ENCODE measurements at places on chromosomes 3 and 15. TPM values are rescaled to one million over a fixed set of nuclear protein-coding genes. Genes with fewer than 3 reads are reported as not detected.
A peak's percentile ranks its signal among the peaks of the same experiment; 100 is the strongest.

DNA sequence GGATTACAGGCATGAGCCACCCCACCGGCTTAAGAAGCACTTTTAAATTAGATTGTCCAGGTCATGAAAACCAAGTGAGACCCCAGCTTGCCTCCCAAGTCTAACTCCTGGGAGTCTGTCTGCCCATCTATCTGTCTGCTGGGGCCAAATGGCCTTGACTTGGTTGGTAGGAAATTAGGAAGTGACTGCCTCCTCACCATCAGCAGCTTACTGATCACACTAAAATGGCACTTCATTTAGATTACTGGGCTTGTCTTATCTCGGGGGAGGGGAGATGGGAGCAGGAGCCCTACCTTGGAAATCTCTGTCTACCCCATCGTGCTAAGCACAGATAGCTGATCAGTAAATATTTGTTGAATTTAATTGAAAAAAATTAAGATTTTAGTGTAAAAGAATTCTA is 5.6 kb upstream of the LRRC2 start:
- peak; percentile 35 for DNase-seq
- no peaks in the 10 kb centered on the region for H3K36me3 ChIP-seq
- H3K4me3 ChIP-seq, result no peak overlapping the region
- peaks cover 15% of the 10 kb centered on the region for H3K27me3 ChIP-seq

GRCh38 chr3:66419036-66419435 is 81.8 kb downstream of the LRIG1 start:
- H3K36me3 ChIP-seq, result no peaks in the 10 kb centered on the region
- H3K4me1 ChIP-seq, result peaks cover 12% of the 10 kb centered on the region
- no peak overlapping the region for H3K4me3 ChIP-seq
- no peak overlapping the region for H3K27ac ChIP-seq

DNA sequence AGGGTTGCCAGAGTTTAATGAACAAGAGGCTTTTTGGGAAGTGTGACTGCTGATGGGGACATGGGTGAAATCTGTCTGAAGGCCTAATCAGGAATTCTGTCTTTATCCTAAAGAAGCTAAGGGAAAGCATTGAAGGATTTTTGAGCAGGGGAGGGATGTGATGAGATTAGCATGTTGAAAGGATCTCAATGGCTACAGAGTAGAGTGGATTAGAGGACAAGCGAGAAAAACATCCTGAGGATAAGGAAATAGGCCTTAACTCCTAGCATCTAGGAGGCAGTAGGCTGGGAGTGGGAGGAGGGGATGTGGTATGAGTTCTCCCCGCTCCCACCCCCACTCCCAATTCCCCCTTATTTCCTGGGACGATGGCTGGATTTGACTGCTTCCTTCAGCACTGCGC is 35.1 kb upstream of the SNTN start:
- no peak for DNase-seq
- peaks cover 5% of the 10 kb centered on the region for H3K27me3 ChIP-seq
- H3K4me1 ChIP-seq, result peaks cover 8% of the 10 kb centered on the region
- H3K27ac ChIP-seq, result no peak overlapping the region

DNA sequence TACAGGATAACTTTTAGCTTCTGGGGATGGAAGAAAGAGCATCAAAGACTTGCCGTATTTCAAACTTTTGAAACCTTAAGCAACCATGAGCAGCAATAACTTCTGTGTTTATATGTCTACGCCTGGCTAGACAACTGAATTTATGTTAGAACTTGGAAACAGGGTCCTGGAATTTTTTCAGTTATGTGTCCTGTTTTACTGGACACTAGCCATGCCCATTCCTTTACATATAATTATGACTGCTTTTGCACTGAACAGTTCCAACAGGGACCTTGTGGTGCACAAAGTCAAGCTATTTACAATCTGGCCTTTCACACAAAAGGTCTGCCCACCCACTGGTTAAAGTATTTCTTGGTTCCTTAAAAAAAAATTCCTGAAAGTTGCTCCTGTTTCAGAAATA is 37.1 kb downstream of the TJP1 start:
- no peak for DNase-seq
- H3K27ac ChIP-seq, result no peak overlapping the region
- no peaks in the 10 kb centered on the region for H3K27me3 ChIP-seq
- H3K4me3 ChIP-seq, result no peak overlapping the region
- peaks cover 20% of the 10 kb centered on the region for H3K4me1 ChIP-seq
- peaks cover 4% of the 10 kb centered on the region for H3K36me3 ChIP-seq

GRCh38 chr3:64972793-64973192 is 285.0 kb upstream of the ADAMTS9 start:
- no peaks in the 10 kb centered on the region for H3K36me3 ChIP-seq
- H3K27me3 ChIP-seq, result no peaks in the 10 kb centered on the region
- no peak overlapping the region for H3K4me3 ChIP-seq
- no peak overlapping the region for H3K27ac ChIP-seq
- no peak for DNase-seq

DNA sequence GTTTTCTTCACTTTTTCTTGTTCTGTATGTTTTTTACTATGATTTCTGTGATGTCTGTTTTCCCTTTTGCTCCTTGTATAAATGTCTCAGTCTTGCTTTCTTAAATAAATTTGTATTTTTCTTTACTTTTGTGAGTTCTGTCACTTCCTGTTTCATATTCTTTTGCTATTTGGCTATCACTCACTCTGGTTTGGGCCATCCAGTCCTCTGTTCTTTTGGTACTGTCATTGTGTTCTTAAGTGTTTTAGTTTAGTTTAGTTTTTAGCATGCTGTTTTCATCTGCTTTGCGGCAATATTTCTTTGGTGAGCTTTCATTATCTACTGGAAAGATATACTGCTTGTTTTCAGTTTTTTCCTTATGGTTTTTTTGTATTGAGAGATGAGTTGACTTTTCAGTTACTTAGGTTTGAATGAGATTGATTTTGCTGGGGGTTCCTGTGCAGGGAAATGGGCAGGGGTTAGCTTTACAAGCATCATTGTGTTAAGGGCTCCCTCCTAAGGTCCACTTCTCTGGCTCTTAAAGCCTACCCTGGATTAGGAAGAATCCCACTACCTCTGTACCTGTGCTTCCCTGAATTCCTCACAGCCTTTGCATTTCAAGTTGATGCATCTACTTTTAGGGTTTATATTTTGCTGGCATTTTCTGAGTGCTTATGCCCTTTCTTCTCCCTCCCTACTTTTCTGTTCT is 35.1 kb downstream of the PDCD6IP start:
- H3K27ac ChIP-seq, result no peak overlapping the region
- no peak overlapping the region for H3K4me3 ChIP-seq
- peaks cover 31% of the 10 kb centered on the region for H3K36me3 ChIP-seq
- peak; percentile 64 for DNase-seq

DNA sequence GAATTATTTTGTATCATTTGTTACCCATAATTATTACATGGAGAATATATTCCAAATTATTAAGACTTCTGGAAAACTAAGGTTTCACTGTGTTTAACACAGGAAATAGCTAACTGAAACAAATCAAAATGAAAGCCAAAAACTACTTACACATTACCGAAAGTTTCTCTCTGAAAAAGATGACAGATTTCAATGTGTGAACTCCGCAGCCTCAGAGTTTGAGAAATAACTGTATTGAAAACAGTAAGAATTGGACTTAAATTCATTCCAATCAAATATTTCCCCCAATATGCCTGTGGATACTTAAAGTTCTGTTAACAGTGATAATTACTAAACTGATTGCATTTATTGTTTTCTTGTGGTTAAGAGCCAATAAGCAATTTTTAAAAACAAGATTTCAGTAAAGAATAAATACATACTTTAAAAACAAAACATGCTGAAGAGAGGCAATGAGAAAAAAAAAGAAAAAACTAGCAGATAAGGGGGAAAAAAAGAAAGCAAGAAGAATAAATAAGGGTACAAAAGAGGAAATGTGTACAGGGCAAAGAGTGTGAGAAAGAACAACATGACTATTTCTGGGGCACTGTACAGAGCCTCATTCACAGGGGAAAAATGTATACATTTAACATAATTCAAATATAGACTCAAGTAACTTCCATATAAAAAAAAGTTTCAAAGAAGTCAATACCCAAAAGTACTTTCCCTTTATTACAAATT is 30.7 kb downstream of the DENND4A start:
- H3K27ac ChIP-seq, result no peak overlapping the region
- H3K4me3 ChIP-seq, result no peak overlapping the region
- H3K4me1 ChIP-seq, result peaks cover 3% of the 10 kb centered on the region
- DNase-seq, result no peak

DNA sequence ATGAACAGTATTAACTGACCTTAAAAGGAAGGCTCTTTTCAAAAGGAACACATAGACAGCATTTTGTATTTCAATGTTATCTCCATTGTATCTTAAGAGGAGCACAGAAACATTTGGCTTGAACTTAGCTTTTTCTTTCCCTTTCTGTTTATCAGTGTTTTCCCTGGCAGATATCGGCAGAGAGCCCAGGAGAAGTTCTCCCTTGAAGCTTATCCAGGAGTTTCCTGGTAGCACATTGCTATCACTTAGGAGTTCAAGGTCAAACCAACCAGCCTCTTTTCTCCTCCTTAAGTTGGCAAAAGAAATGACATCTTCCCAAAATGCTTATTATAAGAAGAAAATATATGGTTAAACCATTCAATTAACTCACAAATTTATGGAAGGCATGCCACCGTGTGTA is 344.6 kb upstream of the UBE2E2 start:
- no peaks in the 10 kb centered on the region for H3K4me1 ChIP-seq
- DNase-seq, result no peak
- no peak overlapping the region for H3K27ac ChIP-seq
- no peaks in the 10 kb centered on the region for H3K27me3 ChIP-seq
- H3K4me3 ChIP-seq, result no peak overlapping the region

- no peaks in the 10 kb centered on the region for H3K4me1 ChIP-seq
- no peaks in the 10 kb centered on the region for H3K36me3 ChIP-seq
- H3K27me3 ChIP-seq, result no peaks in the 10 kb centered on the region
- H3K27ac ChIP-seq, result no peak overlapping the region
Measured at GRCh38 chr3:2849092-2849491, 261.1 kb downstream of the IL5RA start.

DNA sequence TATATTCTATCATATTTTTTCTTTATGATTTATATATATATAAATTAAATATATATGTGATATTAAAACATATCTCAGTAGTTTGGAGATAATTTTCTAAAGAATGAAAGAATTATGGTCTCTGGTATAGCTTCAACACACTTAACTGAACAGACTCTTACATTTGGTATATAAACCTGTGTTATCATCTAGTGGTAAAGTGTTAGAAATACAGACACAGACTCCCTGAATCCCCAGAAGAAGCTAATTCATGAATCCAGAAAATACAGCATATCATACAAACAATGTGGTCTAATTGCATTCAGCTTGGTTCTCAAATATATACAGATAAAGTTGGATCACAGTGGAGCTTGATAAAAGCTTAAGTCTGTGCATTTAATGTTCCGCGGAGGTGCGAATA is 1100.4 kb downstream of the ROBO2 start:
- no peaks in the 10 kb centered on the region for H3K27me3 ChIP-seq
- H3K27ac ChIP-seq, result no peak overlapping the region
- H3K36me3 ChIP-seq, result no peaks in the 10 kb centered on the region
- H3K4me1 ChIP-seq, result no peaks in the 10 kb centered on the region
- H3K4me3 ChIP-seq, result no peak overlapping the region

GRCh38 chr3:36924744-36925521 is 19.9 kb downstream of the TRANK1 start:
- no peaks in the 10 kb centered on the region for H3K27me3 ChIP-seq
- no peak for DNase-seq
- H3K27ac ChIP-seq, result no peak overlapping the region
- H3K4me1 ChIP-seq, result no peaks in the 10 kb centered on the region
- H3K36me3 ChIP-seq, result no peaks in the 10 kb centered on the region

- H3K27me3 ChIP-seq, result no peaks in the 10 kb centered on the region
- H3K27ac ChIP-seq, result no peak overlapping the region
- peaks cover 12% of the 10 kb centered on the region for H3K4me1 ChIP-seq
Measured at GRCh38 chr3:58528629-58529028, 8.4 kb downstream of the ACOX2 start.

DNA sequence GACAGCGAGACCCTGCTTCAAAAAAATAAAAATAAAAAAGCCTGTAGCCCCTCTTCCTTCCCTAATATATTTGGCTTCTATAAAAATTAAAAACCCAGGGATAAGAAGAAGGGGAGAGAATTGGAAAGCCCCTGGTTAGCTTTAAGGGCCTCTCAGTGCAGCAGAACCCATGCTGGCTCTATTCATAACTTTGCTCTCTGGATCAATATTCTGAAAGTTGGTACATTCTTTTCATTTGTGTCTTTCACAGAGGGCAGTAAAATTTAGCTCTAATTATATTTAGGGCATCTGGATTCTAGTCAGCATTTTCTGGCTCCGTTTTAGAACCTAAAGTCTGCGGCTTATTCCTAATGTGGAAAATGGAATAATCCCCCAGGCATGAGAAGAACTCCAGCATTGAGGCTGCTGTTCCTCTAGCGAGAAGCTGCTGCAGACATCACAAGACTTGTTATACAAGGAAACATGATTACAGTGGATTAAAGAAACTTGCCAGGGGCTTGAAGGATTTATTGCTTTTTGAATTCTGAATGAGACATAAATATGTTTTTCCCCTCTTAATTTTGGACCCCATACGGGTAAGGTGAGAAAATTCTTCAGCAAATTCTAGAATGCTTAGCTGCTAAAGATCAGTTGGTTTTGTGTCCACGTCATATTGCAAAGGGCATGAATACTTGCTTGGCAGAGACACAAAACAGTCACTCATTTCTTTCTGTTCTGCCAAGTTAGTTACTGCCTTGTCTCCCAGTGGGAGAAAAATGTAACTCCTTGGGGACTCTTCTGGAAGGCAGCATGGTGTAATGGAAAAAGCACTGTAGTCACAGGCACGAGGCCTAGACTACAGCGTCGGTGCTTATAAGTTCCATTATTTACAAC is 177.7 kb downstream of the VGLL4 start:
- peaks cover 10% of the 10 kb centered on the region for H3K36me3 ChIP-seq
- peak; percentile 90 for DNase-seq
- peaks cover 35% of the 10 kb centered on the region for H3K4me1 ChIP-seq
- H3K27me3 ChIP-seq, result no peaks in the 10 kb centered on the region
- peak overlapping the region; percentile 86 for H3K27ac ChIP-seq

GRCh38 chr3:138063416-138063815 is 52.0 kb downstream of the DZIP1L start:
- H3K4me3 ChIP-seq, result no peak overlapping the region
- peaks cover 61% of the 10 kb centered on the region for H3K36me3 ChIP-seq
- peak; percentile 73 for DNase-seq
- H3K27ac ChIP-seq, result no peak overlapping the region

Gene GOLGA8J
- total RNA-seq, result 0.29 TPM

Gene AP3B2
- 0.36 TPM for total RNA-seq

Gene ZMYND10
- 2.9 TPM for total RNA-seq

Gene ISLR
- 77.5 TPM for total RNA-seq

Gene MYL3
- not detected for total RNA-seq

Gene CLSTN2
- total RNA-seq, result under 0.01 TPM

Gene GABRR3
- total RNA-seq, result not detected
